ENCODE measurements at places on chromosomes 16 and 17. TPM values are rescaled to one million over a fixed set of nuclear protein-coding genes. Genes with fewer than 3 reads are reported as not detected.

GLTPD2 gene
- not detected for total RNA-seq

SLC35G6 gene
- not detected for total RNA-seq

UMOD gene
- not detected for total RNA-seq

GNG13 gene
- not detected for total RNA-seq

SPNS1 gene
- total RNA-seq: 51.9 TPM

MMP2 gene
- total RNA-seq: 2,259 TPM

DNA sequence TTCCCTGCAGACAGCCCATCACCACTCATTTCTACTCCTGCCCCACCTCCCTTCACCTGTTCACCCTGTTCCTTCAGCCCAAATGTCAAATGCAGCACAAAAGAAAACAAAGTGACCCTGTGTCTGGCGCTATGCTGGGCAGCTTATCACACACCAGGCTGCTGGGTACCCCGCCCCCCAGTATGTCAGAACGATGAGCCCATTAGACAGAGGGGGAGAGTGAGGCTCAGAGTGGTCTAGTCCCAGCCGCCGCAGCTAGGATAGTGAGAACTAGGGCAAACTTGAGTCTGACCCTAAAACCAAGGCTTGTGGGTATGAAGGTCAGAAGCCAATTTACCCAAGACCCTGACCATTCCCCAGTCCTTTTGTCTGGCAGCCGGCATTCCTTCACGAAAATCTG lies 4.0 kb downstream of the TNP2 start:
- DNase-seq: no peak

DNA sequence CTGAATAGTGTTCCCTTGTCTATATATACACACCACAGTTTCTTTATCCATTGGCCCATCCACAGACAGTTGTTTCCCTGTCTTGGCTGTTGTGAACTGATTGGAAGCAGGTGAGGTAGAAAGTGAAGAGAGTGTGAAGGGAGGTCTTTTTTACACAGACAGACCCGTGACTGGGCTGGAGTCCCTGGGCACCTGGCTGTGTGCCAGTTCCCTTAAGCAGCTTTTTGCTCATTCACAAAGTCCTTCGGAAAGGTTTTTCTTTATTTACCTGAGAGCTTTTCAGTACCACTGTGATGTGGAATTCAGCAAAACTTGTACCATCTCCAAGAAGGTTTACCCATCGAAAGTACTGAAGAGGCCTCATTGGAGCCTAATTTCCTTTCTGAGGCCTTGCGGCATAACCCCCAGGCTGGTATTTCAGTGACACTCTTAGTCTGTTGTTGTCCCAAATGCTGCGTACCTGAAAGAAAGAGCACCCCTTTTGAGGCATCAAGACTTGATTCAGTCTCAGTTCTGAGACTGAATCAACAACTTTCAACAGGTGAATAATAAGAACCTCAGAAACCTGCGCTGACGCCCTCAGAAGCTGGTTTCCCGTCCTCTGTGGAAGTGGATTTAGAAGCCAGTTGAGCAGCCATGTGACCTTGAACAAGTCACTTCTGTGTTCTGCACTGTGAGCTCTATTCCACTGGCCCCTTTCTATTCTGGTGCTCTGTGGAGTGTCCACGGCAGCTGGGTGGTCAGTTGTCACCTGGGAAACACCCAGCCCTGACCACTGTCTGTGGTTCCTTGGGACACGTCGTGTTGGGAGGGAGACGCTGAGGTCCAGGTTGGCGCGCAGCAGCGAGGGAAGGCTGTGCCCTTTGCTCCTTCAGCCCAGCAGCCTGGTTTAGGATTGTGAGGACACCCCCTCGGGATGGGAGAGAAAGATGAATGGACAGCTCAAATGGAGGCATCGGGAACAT lies 53.9 kb upstream of the CRISPLD2 start:
- DNase-seq: no peak

DNA sequence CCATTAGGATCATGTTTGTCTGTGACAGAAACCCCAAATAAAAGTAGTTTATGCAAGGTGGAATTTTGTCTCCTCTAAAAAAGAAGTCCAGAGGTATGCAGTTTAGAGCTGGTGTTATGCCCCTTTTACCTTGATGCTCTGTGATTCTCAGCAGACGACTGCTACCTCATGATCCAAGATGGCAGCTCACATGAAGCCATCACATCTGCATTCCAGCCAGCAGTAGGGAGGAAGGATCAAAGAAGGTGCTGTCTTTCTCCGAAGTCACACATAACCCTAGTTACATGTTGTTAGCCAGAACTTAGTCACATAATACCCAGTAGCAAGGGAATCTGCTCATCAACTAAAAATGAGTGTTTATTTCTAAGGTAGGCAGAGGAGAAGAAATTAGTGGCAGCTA lies 135.7 kb upstream of the HS3ST2 start:
- peak; percentile 42 for DNase-seq

DNA sequence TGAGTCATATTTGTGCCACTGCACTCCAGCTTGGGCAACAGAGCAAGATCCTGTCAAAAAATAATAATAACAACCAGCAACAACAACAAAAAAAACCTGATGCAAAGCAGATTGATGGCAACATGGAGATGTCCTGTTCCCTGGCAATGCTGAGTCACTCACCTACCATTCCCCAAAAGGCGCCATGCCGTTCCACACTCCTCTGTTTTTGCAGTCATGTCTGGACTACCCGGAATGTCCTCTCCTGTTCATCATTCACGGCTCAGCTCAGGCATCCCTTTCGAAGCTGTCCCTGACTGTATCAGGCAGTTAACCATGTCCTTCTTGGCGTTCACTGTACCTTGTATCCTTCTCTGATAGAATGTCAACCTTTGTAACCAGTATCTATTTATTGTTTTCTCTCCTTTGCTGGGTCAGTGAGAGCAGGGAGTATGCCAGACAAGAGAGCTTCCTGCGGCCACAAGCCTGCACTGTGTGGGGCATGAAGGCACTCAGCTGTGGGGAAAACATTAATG lies 147.7 kb downstream of the ABCC12 start:
- no peak for DNase-seq

- DNase-seq: no peak
Observed at GRCh38 chr17:58215685-58216084, 3.4 kb downstream of the MKS1 start.

DNA sequence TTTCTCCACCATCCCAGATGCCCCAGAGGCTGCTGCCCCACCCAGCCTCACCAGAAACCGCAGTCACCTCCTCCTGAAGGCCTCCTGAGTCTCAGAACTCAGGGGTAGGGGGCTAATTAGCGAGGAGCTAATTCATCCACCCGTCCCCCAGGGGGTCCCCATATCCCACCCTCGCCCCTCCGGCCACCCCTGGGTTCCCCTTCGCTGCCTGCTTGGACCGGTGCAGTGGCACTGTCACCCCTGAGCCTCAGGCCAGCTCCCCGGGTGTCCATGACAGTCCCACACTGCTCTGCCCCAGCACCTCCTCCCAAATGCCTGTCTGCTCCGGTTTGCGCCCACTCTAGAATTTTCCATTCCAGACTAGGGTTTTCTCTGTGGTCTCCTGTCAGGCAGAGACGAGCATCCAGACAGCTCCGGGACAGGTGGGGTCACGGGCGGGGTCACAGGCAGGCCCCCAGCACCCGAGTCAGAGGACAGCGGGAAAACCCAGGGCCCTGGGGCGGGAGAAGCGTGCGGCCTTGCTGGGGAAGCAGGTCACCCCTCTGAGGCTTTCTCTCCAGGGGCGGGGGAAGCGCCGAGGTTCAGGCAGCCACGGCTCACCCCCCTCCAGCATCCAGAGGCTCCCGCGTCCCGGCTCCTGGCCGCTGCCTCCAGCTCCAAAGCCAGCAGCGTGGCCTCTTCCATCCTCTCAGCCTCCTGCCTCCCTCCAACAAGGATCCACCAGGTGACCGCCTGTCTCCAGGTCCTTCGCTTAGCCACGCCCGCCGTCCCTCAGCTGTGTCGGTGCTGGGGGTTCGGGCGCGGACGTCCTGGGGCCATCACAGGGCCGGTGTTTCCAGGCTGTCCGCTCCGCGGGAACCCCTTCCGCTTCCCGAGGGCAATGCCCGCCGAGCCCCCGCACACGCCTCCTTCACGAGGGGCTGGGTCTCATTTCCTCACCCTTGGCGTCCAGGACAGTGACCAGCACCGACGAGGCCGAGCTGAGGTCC lies 3.1 kb upstream of the PERCC1 start:
- no peak for DNase-seq

DNA sequence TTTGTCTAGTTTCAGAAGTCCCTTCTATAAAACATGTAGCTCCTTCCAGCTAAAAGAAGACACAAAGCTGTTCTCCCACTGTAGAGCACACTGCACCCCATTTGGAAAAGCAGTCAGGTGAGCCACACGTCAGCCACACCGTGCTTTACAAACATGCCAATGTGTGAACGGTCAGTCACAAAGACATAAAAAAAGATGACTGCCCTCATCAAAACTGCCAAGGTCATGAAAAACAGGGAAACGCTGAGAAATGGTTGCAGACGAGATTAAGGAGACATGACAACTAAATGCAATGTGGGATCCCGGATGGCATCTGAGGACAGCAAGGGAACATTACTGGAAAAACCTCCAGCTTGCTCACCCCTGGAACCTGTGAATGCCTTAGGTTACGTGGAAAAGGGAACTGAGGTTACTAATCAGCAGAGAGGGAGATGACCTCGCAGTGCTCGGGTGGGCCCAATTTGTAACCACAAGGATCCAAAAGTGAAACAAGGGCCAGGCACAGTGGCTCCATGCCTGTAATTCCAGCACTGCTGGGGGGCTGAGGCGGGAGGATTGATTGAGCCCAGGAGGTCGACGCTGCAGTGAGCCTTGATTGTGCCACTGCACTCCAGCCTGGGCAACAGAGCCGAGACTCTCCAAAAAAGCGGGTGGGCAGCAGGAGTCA lies 8.1 kb downstream of the ANKRD11 start:
- no peak for DNase-seq

DNA sequence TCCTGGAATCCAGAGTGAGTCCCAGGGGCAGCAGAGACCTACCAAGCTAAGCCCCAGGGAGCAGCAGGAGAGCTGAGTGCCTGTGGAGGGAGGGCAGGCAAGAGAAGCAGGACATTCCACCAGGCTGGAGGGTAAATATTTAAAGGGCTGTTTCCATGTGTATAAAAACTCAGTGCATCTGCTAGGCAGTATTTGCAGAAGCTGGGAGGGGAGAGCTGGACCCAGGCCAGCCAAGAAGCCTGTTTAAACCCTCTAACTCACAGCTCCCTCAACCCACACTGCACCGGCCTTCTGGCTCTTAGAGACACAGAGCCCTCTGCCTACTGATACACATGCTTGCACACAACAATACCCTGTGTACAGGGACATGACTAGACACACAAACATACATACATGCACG lies 22.5 kb upstream of the TMEM132E start:
- no peak for DNase-seq

GRCh38 chr16:69838489-69838888 lies 76.4 kb downstream of the WWP2 start:
- no peak for DNase-seq

- DNase-seq: peak; percentile 90
Observed at GRCh38 chr16:12819126-12820117, 15.7 kb upstream of the CPPED1 start.

DNA sequence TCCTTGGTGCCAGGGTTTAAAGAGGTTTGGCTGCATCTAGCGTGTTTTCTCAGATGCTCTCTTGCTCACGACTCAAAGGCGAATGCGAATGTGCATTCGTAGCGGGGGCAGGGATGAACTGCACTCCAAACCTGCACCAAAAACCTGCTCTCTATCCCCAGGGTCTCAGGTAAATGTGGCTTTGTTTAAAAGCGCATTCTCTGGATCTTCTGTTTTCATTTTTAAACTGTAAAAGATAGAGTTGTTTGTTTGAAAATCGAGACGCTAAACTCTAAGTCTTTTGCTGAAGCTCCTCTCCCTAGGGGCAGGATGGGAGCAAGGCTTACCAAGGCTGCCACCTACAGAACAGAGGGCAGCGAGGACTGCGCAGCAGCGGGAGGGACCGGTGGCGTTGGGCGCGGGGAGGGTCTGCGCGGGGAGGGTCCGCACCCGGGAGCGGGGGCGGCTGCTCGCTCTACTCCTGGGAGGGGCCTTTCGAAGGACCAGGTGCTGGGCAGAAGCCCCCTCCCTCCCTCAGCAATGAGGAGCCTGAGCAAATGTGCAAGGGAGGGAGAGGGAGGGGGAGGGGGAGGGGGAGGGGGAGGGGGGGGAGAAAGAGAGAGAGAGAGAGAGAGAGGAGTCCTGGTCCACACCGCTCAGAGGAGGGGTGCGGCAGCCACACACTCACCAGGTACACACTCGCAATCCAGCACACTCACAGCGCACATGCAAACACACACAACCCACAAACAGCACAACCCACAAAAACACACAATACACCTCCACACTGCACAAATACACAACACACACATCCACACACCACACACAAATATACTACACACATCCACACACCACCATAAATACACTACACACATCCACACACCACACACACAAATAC lies 142.8 kb downstream of the GRIN2A start:
- no peak for DNase-seq

GRCh38 chr17:11779892-11780291 lies 181.6 kb downstream of the DNAH9 start:
- DNase-seq: no peak

DNA sequence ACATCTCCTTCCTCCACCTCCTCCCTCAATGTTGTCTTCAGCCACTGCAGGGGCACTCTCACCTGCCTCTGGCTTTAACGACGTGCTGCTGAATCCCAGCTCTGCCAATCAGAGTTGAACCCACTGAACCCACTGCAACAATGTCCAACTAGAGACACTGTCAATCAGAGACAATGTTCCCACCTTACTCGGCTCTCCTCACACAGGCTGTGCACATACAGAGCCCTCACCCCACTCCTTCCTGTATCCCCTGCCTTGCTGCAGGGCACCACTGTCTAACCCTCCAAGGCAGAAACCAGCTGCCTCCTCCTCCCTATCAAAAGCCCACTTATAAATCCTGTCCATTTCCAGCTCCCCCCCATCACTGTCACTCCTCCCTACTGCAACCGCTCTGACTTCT lies 58.7 kb downstream of the ANKRD11 start:
- no peak for DNase-seq

GRCh38 chr17:2083613-2084035 lies 28.7 kb downstream of the HIC1 start:
- DNase-seq: no peak

DNA sequence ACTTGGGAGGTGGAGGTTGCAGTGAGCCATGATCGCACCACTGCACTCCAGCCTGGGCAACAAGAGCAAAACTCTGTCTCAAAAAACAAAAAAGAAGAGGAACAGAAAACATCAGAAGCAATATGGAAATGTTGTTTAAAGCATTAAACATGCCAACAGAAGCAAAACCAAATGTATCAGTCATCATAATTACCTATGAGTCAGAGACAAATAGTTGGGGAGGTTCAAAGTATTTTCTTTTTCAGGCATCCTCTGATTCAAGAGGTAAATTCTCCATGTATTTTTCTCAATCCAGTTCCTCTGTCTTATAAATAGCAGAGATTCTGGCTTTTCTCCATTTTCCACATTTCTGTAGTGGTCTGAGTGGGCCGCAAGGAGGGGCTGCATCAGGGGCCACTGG lies 2.1 kb upstream of the TM4SF5 start:
- DNase-seq: peak; percentile 85

DNA sequence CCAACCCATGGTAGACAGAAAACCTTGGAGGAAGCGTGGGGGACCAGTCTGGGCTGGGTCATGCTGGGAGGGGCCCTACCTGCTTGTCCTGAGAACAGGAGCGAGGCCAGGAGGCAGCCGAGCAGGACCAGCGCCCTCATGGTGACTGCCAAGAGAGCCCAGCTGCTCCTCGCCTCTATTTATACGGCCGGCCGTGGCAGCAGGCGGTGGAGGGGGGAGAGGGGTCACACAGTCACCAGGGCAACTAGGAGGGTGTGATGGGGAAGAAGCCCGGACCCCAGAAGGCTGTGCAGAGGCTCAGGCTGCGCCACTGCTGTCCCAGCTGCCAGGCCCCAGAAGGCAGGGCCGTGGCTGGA lies at the start of gene SRL:
Gene SRL (minus strand): TSS at position 153 of the 356 bp plus-strand sequence. CDS start 13 bp downstream, at position 140.
- DNase-seq: no peak
